ENCODE measurements at places on chromosomes 6 and 20.

DNA sequence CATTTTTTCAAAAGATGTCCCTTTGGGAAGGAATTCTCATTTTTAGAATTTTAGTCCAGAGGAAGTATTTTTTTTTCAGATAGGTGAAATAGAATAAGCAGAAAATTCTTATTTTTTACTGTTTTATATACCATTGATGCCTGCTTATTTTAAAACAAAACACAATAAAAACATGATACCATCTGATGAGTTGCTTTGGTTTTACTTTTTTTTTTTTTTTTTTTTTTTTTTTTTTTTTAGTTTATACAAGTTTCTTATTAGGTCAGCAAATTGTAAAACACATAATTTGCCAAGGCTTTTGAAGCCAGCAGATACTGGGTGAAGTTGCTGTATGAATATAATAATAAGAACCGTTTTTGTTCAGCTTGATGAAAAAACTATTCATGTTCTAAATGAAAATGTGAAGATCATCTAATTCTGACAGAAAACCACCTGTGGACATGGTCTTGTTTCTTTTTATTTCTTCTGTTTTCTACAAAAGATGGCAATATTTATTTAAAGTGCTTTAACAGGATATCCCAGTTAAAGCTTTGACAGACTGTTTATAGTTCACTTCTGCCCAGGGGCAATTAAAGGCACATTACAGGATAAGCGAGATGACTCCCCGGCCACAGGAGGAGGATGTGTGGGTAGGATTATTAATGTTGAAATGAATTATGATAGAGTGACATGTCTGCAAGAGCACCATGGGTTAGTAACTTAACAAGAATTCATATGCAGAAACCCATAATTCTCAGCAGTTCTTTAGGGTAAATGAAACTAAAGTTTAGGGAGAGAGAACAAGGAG, 31.1 kb downstream of the MYB start:
- DNase-seq: no peak

DNA sequence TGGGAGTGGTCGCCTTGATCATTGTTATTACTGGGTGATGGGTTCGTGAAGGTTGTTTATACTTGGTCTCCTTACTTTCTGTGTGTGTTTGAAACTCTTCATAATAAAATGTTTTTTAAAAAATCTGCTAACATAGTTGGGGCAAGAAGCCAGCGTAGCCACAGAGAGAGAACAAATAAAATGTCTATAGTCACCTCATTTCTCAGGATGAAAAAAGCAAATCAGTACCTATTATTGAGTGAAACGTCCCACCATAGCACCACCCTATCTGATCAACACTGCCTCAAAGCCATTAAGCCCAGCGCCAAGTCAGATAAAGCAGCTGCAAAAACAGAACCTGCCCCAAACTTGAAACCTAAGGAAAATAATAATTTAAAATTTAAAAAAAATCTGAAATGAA, 89.7 kb upstream of the TAB2 start:
- DNase-seq: no peak

DNA sequence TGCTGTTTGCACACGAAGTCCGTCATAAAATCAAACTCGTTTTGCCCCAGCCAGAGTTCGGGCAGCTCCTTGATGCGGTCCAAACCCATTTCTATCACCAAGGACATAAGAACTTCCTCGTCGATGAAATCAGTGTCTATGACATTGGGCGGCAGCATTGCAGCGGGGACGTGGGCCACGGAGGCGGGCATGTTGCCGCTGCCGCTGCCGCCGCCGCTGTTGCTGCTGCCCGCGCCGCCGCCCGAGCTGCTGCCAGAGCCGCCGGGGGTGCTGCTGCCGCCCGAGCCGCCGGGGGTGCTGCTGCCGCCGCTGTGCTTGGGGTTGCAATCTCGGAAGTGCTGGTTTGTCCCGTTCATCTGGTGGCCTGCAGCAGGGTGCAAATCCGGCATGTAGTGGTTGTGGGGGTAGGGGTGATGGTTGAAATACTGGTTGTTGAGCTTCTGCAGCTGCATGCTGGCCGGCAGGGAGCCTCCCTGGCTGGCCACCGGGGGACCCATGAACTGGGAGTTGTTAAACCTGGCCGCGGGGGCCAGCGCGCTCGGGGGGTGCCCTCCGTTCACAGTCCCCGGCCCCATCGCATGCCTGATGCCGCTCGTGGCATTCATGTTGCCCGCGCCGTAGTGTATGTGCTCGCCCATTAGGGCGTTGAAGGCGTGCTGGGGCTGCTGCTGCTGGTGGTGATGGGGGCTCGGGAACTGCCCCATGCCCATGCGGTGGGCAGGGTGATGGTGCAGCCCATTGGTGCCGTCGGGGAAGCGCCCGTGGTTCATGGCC, 1.1 kb downstream of the CITED2 start:
- DNase-seq: no peak

DNA sequence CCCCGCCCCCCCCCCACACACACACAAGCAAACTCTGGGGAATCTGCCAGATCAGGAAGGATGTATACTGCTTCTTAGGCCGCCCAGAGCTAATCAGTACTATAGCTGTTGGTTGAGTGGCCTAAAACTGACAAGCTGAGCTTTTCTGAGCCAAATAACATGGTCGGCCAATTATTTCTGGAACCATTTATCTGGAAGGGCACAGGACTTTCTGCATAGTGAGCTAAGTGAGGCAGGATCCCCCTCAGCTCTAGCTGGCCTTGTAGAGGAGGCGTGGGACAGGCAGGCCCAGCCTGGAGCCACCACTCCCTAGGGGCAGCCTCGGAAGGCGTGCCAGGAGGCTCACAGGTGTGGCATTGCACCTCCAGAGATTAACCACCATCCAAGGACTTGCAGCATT, 200.1 kb downstream of the TMEM242 start:
- no peak for DNase-seq
